Thyroid gland (tissue), 4 donors: ENCODE measurements at places on chromosomes 2 and 18.

- DNase-seq, result peak; percentile 92
Observed at GRCh38 chr2:158953926-158954763, 14.3 kb upstream of the TANC1 start.

- no peak for DNase-seq
Observed at GRCh38 chr2:85497944-85498630, 40.9 kb upstream of the MAT2A start.

- DNase-seq, result no peak
Observed at GRCh38 chr2:35081001-35081621, 1274.5 kb upstream of the CRIM1 start.

GRCh38 chr2:168278424-168278888 lies 31.1 kb upstream of the STK39 start:
- DNase-seq, result no peak

- no peak for DNase-seq
Observed at GRCh38 chr2:237434866-237435311, 20.9 kb upstream of the COL6A3 start.

GRCh38 chr2:72887032-72887739 lies at the start of gene SPR:
Gene SPR (plus strand): TSS chr2:72887408. CDS start chr2:72887433, 25 bp downstream.
- peak; percentile 84 for DNase-seq

GRCh38 chr2:173387660-173388059 lies 33.0 kb downstream of the CDCA7 start:
- no peak for DNase-seq

GRCh38 chr18:76259096-76259495 lies 235.9 kb downstream of the ZNF516 start:
- no peak for DNase-seq

DNA sequence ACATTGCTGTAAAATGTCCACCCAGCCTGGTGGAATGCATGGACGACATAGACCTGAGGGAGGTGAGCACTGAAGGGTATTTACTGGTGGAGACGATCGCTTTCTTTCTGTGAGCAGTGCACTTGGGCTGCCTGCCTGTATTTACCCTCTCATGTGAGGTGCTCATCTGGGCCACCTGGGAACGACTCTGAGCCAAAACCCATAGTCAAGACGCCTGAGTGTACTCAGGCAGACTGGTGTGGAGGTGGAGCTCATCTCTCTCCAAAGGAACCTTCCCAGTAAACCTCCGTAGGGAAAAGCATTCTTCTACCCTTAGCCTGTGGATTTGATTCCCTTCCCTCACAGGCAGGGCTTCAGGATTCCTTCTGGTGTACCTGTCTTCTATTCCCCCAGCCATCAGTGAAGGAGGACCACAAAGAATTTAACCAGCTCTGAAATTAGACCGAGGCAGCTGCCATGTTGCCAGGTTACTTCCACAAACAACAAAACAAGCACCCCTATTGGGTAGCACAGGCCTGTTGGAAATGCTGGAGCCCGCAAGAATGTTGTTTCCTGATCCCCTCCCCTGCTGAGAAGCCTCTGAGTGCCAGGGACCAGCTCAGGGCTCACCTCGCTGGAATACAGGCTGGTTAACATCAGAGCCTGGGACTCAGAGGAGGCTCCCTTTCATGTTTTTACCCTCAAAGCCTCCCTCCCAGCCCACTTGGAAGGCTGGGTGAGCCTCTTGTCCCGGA lies 47.5 kb upstream of the TXNDC2 start:
- DNase-seq, result peak; percentile 77

DNA sequence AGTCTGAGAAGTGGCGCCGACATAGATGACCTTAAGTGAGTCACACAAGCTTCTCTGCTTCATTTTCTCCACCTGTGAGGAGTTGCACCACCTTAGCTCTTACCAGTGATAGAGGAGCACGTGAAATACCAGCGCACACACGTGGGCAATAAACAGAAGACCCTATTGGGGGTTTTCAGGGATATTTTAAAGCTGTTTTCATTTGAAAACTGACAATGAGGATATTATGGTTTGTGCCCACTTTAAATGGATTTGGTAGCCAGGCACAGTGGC lies 47.3 kb upstream of the FZD7 start:
- no peak for DNase-seq

DNA sequence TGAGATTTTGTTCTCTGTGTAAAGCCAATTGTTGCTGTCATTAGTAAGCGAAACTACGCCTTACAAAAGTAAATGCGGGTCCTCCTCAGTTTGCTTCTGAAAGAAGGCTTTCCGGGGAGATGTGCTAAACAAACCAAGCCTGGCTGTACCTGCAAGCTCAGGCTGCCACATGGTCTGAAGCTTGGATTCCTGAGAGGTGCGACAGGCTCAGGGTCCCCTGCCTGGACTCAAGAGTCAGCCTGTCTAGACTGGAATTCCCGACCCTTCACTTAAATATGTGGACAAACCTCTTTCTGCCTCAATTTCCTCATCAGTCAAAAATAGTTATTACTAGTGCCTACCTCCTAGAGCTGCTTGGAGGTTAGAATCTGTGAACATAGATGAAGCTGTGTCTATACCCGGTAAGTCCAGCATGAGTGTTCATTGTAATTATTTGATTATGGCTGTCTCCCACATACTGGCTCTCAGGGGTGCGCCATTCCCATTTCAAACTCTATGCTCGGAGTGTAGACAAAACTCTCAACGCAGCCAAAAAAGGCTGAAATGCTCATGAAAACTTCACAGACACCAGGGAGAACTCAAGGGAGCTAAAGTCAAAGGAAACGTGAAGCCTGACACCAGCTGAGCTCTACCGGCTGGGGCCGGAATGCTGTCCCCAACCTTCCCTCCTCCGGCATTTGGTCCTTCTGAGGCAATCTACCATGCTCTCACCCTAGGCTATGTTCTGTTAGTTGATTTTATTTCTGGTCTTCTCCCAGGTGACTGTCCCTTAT lies 31.4 kb downstream of the SOWAHC start:
- no peak for DNase-seq

DNA sequence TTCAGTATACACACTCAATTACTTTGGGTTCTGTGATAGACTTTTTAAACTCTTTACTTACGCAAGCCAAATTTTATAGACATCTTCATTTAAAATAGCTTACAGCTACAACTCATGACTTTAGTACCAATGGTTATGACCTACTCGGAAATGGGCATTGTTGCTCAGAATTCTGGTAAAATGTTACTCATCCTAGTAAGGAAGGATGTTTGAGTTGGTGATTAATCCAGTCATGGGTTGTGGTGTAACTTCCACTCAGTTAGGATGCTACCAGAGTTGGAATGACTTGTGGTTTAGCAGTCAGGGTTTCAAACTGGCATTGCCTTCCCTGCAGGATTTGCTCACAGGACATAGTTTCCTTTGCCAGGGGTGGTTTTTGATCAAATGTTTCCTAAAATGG lies 7.4 kb upstream of the NPC1 start:
- no peak for DNase-seq

GRCh38 chr2:190149200-190149599 lies 86.7 kb upstream of the MSTN start:
- no peak for DNase-seq

GRCh38 chr2:29831560-29831959 lies 89.8 kb downstream of the ALK start:
- no peak for DNase-seq

- peak; percentile 48 for DNase-seq
Observed at GRCh38 chr2:158191076-158191895, 89.6 kb downstream of the UPP2 start.

GRCh38 chr2:2524348-2524941 lies 193.4 kb upstream of the MYT1L start:
- no peak for DNase-seq

GRCh38 chr2:225400060-225400511 lies 576 bp downstream of the NYAP2 start:
- DNase-seq, result peak; percentile 30

DNA sequence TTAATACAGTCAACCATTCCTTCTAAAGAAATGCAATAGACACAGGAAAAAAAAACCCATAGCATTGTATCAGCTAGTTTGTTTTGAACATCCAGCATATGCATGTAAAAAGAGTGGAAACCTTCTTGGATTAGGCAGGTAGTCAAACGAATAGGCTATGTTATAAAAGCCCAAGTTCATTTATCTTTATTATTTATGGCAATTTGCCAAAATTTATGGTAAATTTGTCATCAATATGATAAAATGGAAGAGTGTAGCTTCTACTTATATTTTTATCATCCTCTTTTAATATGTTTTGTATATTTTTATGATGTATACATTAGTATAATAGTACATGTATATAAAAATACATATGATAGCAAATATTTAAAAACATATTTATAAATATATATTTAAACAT lies 23.9 kb downstream of the DSC1 start:
- DNase-seq, result no peak

GRCh38 chr18:62018034-62018758 lies 125.4 kb upstream of the RNF152 start:
- peak; percentile 3 for DNase-seq

GRCh38 chr2:204933735-204934374 lies 388.6 kb downstream of the PARD3B start:
- DNase-seq, result no peak

DNA sequence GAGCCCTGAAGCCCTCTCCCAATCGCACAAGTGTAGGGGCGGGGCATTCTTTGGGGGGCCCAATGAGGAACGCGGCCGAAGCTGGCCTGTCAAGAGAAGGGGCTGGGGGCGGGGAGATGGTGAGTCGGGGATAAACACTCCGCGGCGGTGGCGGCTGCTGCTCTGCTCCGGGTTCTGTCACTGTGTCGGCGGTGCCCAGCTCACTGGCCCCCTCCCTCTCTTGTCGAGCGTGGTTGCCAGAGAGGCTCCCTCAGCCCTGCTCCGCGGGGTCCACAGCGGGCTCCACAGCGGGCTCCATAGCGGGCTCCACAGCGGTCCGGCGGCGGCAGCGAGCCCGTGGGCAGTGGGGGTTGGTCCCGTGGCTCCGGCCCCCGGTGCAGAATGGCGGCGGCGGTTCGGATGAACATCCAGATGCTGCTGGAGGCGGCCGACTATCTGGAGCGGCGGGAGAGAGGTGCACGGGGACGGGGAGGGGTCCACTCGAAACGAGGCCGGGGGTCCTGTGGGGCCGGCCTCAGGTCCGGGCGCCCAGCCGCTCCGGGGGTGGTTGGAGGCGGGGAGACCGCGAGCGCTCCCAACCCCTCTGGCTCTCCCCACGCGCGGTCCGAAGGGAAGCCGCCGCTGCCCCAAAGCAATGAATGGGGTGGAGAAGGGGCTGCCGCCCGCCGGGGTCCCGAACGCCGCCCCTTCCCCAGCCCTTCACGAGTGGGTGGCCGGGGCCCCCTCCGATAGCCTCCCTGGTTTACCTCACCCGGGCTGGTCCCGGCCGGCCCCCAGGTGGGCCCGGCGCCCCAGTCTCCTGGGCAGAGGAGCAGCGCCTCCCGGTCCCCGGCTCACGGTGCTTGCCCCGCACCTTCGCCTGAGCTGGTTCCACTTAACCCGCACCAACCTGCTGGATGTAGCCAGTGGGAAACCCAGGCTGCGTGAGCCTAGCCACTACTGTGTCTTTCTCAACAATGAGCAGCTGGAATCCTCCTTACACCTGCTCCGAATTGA lies at the start of gene MXD1:
Gene MXD1, plus strand, starts transcription at position 160 of the 996 bp plus-strand sequence. Its CDS starts 222 bp downstream, at position 382.
- DNase-seq, result peak; percentile 25

DNA sequence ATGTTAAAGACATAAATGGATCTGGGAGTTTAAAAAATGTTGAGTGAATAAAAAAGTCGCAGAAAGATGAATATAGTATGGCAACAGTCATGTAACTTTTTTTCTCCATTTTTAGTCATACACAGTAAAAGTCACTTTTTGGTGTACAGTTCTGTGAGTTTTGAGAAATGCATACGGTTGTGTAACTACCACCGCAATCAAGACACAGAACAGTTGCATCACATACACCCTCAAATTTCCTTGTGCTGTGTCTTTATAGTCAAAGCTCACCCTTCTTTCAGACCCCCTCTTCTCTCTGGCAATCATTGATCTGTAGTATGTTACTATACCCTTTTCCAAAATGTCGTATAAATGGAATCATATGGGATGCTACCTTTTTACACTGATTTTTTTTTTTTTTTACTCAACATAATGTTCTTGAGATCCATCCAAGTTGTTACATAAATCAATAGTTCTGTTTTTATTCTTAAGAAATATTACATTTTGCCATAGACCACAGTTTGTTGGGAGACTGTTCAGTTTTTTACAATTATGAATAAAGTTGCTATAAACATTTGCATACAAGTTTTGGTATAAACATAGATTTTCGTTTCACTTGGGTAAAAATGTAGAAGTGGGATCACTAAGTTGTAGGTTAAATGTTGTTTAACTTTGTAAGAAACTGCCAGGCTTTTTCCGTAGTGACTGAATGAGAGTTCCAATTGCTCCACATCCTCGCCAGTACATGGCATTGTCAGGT lies 35.4 kb upstream of the AGFG1 start:
- DNase-seq, result no peak

- DNase-seq, result no peak
Observed at GRCh38 chr2:42026272-42026671, 21.5 kb upstream of the PKDCC start.

DNA sequence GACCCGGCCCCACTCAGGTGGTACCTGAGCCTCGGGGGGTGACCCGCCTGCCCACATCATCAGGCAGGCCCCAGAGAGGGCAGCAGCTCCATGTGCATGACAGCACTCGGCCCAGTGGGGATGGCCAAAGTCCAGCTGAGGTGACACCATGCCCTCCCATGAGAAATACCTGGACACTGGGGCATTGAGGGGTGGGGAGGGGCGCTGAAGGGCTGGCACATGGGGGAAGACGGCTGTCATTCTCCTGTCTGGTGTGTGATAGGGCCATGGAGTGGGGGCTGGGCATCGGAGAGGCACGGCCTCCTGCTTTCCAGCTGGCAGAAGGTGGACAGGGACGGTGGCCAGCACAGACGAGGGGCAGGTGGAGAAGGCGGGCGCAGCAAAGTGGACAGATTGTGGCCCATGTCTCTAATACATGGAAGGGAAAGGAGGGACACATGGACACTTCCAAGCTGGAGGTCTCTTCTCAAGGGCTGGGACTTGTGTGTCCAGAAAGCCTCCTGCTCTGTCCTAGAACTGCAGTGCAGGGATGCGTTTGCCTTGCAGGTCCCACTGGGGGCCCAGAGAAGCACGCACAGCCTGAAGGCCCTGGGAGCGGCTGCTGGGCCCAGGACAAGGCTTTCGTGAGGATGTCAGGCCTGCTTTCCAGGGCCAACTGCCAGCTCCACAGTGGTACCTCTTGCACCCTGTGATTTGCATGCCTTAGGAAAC lies 302.2 kb downstream of the NDUFA10 start:
- DNase-seq, result no peak

- peak; percentile 78 for DNase-seq
Observed at GRCh38 chr2:68909793-68910674, 38.8 kb upstream of the BMP10 start.

GRCh38 chr2:68434981-68435380 lies 32.1 kb downstream of the FBXO48 start:
- no peak for DNase-seq

GRCh38 chr2:108401800-108402199 lies 24.0 kb downstream of the SULT1C4 start:
- no peak for DNase-seq

DNA sequence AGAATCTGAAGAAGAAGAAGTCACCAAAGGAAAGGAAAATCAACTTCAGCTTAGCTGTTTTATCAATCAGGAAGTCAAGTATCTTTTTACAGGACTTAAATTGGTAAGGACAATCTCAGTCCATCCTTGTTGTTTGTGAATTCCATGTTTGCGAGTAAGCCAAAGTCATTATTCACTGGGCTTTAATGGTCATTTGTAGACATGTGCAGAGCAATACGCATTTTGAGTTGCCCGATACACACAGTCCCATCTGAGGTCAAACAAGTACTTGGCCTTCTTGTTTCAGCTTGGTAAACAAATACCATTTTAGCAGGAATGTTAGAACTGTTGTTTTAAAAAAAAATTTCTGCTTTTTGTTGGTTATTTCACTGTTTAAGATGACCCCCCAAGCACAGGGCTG lies 40.9 kb downstream of the USP14 start:
- no peak for DNase-seq
